ENCODE measurements at places on chromosomes 3 and 15.
A peak's percentile ranks its signal among the peaks of the same experiment; 100 is the strongest.

- DNase-seq, result no peak
These were observed 8.5 kb upstream of the ANPEP start for GRCh38 chr15:89822951-89823711.

- DNase-seq, result no peak
These were observed 389.8 kb downstream of the TBC1D5 start for GRCh38 chr3:17352620-17353019.

GRCh38 chr15:32716216-32716914 lies 1.4 kb upstream of the GREM1 start:
- DNase-seq, result no peak

GRCh38 chr3:111598552-111598951 lies 3.4 kb upstream of the ZBED2 start:
- DNase-seq, result no peak

GRCh38 chr3:15647611-15648167 lies 46.1 kb downstream of the BTD start:
- DNase-seq, result no peak

DNA sequence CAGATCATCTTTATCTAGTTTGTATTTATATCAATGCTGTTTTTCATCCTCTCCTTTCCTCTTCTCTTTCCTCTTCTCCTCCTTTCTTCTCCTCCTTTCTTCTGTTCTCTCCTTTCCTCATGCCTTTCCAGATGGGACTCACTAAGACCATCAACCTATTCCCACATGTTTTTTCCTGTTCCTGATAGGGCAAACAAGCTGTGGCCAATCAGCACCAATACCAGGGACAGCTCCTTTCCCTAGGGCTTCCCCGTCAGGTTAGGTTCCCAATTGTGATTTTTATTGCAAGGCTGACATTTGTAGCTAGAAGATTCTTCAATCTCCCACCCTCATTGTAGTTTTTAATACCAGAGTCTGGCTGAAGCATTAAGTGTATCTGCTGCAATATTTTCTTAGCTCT lies 76.3 kb upstream of the COL8A1 start:
- peak; percentile 30 for DNase-seq

GRCh38 chr3:171967137-171967783 lies 72.1 kb upstream of the FNDC3B start:
- DNase-seq, result no peak

DNA sequence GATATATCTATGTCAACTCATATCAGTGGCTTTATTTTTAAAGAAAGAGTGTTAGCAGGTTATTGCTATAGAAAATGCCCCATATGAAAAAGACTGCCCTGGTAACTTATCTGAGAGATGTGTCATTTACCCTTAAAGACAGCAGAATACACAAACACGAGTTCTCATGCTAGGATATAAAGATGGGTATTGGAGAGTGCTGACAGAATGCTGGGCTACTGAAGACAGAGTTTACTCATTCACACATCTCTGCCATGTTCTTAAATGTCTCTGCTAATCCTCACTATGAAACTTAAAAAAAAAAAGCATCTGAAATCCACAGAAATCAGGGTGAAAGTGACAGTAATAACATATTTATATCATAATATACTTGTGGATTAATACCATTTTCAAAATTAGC lies 126.7 kb downstream of the FOXP1 start:
- no peak for DNase-seq

- no peak for DNase-seq
These were observed 17.7 kb downstream of the FEM1B start for GRCh38 chr15:68295014-68295805.

DNA sequence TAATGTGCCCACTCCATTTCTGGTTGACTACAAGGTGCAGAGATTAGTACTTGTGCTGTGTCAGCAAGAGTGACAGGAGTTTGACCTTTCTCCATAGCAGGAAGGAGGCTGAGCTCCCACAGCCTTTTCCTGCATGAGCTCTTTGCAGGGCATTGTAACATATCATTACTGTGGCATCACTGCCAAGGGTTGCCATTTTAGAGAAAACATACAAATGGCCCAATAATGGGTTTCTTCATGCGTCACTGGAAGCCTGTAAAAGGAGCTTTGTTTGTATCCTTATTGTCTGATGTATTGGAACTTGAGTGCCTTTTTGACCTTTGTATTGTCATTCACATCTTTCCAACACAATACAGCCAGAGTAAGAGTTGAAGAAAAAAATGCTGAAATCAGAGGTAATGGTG lies 323.0 kb upstream of the CDIN1 start:
- no peak for DNase-seq

- peak; percentile 30 for DNase-seq
These were observed 2.3 kb downstream of the SETD5 start for GRCh38 chr3:9399746-9400145.

Measured in progenitor cell of endocrine pancreas (in vitro differentiated cells).